ENCODE measurements at places on chromosomes 16 and 17.

- DNase-seq = no peak
These were observed 5.8 kb downstream of the ZG16B start for GRCh38 chr16:2835638-2836493.

DNA sequence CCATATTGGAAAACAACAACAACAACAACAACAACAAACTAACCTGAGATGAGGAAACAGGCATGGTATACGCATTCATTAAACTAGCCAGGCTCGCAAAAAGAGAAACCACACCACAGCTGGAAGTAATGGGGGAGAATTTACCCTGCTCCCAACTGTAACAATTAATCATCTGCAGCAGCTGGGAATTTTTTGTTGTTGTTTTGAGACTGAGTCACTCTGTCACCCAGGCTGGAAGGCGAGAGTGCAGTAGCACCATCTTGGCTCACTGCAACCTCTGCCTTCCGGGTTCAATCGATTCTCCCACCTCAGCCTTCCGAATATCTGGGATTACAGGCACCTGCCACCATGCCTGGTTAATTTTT, 16.3 kb downstream of the PRPSAP1 start:
- no peak for DNase-seq

- no peak for DNase-seq
These were observed 152.9 kb upstream of the MYOCD start for GRCh38 chr17:12512694-12513355.

- DNase-seq = no peak
These were observed 6.1 kb upstream of the KRT14 start for GRCh38 chr17:41592601-41593305.

GRCh38 chr16:65012357-65012756, 109.5 kb downstream of the CDH11 start:
- no peak for DNase-seq

DNA sequence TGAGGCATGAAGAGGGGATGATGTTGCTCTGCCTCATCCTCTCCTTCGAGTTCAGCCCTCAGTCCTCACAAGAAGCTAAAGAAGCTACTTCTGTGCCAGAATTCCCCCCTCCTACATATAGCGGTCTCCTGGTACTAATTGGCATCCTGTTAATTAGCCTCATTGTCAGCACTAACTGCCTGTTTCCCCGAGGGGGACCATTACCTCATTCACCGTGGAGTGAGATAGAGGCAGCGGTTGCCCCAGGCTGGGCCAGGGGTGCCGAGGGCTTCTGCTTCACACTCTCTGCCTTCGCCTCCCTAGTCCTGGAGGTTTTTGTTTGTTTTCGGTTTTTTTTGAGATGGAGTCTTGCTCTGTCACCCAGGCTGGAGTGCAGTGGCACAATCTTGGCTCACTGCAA, 5.7 kb upstream of the MINK1 start:
- DNase-seq = no peak

DNA sequence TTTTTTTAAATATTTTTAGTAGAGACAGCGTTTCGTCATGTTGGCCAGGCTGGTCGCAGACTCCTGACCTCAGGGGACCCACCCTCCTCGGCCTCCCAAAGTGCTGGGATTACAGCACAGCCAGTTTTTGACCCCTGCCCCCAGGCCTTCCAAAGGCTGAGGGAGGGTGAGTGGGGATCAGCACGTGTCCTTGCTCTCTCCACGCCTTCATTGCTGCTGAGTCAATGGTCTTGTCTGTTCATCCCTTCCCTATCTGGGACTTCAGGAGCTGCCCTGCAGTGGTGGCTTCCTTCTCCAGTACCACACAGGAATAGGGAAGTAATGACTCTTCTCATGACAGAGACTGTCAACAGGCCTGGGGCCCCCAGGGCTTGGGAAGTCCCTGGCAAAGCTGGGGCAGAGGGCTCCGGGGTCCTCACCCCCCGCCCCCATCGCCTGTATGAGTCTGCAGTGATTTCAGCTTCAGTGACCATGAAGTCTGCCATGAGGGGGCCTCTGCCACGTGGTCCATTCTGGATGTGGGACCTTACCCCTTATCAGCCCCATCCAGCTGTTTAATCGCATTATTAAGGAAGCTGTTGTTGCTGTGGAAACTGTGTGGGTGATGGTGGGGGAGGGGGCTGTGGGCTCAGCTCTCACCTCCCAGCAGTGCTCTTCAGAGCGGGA, 6.1 kb downstream of the ABCC3 start:
- peak; percentile 62 for DNase-seq

- no peak for DNase-seq
These were observed 4.6 kb downstream of the COG7 start for GRCh38 chr16:23448392-23448791.

- no peak for DNase-seq
These were observed 7.0 kb downstream of the CUEDC1 start for GRCh38 chr17:57948169-57948554.

DNA sequence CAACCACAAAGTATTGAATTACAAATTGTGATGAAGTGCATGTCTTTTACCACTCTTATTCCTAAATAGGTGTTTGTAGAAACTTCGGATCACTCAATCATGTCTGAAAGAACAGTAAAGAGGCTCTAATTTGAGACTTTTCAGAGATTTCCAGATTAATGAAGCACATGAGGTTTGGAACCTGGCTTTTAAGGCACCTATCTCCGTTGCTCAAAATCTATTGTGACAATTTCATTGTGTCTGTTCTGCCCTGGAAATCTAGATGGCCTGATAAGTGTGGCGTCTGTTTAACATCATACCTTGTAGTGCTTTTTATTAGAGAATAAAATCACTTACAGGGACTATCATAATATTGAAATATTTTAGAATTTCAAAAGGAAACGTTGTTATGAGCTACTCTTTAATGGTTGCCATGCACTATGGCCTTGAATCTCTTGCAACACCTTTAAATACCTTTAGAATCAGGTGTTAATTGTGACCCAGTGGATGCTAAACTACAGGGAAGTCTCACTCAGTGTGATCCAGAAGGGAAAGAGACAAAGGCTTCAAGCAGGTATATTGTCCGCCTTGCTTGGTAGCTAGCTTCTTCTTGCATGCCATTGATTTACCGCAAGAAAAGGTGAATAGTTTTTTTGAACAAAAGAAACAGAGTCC, 210.3 kb downstream of the CNTNAP4 start:
- no peak for DNase-seq

- no peak for DNase-seq
These were observed 122.2 kb downstream of the C16orf78 start for GRCh38 chr16:49495596-49496355.

DNA sequence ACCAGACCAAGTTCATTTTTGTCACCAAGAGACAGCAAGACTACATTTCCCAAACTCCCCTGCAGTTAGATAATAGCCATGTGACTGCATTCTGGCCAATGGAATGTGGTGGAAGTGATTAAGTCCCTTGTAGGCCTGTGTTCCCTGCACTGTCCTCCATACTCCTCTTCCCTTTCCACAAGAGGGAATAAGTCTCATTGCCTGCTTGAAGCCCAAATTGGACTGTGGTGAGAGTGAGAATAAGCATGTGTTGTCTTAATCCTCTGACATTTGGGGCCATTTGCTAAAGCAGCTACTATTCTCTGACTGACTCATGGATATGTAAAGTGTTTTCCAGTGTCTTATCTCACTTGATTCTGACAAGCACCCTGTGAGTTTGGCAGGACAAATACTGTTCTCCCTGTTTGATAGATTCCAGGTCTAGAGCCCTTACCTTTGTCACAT, 20.7 kb downstream of the PIK3R6 start:
- DNase-seq = no peak

GRCh38 chr17:13775450-13775849, 173.7 kb upstream of the HS3ST3A1 start:
- DNase-seq = no peak

DNA sequence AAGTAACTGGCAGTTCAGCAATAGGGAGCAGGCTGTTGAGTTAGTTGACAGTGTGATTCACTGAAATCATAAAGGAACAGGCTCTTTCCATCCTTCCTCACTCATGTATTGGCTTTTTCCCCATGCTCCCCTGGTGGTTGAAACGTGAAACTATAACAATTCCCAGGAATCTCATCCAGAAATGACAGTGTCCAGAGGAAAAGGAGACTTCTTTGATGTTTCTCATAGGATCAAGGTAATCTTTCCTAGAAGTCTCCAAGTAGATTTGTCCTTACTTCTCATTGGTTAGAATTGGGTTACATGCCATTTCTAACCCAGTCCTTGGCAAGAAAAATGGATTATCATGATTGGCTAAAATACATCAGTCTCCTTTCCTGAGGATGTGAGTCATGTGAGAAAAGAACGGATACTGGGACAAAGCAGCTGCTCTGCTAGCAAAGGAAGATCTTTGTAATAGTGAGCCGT, 14.4 kb downstream of the TTC19 start:
- no peak for DNase-seq

DNA sequence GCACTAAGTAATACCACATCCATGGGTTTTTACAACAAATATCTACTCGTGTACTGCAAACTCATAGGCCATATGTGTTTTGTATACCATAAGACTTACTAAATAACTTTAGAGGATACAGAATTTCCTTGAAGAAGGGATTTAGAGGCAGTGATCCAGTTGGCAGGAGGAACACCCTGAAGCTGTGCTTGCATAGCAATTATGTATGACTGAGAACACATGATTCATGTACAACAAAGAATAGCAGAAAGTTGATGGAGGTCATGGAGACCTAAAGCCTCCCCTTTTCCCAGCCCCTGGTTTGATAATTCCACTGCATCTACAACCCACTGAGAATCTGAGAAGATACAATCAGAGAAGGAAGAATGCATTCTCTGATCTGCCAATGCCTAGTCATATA, 83.8 kb upstream of the PMFBP1 start:
- DNase-seq = no peak

DNA sequence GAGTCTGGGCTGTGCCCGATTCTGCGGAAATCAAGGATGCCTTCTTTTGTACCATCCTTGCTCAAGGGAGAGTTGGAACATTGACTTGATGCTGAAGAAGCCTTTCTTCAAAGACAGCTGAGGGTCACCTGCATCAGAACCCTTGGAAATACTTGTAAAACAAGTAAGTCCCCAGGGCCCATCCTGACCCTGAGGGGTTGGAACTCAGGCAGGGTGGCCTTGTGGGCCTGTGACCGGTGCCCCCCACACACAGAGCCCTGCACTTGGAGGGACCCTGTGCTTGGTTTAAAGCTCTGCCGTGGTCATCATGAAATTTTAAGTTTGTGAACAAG, 56.9 kb downstream of the WIPI1 start:
- DNase-seq = no peak

DNA sequence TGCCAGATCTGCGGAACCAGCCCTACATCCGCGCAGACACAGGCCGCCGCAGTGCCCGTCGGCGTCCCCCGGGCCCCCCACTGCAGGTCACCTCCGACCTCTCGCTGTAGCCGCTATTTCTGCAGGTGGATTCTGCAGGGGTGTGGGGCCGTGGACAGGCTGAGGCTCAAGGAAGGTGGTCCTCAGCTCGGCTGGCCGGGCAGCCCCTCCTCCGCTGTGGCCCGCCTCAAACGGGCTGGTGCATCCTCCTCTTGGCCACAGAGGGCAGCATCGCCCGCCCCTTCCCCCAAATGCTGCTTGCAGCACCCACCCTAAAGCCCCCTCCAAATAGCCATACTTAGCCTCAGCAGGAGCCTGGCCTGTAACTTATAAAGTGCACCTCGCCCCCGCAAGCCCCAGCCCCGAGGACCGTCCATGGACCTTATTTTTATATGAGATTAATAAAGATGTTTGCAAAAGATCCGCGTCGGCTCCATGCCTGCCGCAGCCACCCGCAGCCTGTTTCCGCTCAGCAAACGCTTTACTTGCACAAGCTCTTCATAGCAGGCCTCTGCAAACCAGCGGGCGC, 14.9 kb downstream of the SPATA32 start:
- DNase-seq = no peak

DNA sequence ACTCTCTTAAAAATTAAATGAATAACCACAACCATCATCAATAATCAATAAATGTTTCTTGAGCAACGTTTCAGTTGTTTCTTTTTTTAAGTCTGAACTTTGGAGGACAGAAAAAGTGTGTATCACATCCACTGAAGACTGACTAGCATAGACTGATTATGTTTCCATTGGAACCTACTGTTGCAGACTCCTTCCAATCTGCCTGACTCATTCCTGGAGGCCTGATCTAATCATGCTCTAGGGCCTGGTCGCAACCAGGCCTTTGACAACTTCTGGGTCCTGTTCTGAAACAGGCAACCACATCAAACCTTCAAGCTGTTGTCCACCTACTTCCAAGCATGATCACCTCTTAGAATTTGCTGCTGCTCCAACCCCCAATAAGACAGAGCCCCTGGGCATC, 109.2 kb upstream of the NUDT7 start:
- DNase-seq = no peak

DNA sequence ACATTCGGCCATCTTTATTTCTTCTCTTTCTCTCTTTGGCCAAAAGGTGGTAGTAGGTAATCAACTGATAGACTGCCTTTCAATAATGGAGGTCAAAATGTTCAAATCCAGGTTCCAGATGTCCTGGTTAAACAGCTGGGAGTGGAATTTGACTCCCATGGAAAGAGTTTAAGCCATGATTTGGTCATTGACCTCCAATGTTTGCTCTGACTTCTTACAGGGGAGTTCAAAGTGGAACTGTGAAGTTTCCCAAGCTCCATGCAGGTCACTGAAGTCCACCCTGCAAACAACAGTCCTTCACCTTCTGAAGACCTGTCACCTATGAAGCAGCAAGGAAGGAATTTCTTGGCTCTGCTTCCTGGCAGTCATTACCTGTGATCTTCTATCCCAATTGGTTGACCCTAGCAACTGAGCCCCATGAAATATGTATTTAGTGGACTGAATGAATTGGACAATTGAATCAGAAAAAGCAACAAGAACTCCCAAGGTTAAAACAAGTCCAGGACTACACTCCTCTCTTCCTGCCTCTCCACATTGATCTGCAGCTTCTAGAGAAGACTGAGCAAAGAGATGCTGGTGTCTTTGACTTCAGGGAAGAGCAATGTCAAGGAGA, 28.0 kb upstream of the SOX9 start:
- DNase-seq = no peak

- no peak for DNase-seq
These were observed 47.9 kb upstream of the SREBF1 start for GRCh38 chr17:17884391-17885357.

DNA sequence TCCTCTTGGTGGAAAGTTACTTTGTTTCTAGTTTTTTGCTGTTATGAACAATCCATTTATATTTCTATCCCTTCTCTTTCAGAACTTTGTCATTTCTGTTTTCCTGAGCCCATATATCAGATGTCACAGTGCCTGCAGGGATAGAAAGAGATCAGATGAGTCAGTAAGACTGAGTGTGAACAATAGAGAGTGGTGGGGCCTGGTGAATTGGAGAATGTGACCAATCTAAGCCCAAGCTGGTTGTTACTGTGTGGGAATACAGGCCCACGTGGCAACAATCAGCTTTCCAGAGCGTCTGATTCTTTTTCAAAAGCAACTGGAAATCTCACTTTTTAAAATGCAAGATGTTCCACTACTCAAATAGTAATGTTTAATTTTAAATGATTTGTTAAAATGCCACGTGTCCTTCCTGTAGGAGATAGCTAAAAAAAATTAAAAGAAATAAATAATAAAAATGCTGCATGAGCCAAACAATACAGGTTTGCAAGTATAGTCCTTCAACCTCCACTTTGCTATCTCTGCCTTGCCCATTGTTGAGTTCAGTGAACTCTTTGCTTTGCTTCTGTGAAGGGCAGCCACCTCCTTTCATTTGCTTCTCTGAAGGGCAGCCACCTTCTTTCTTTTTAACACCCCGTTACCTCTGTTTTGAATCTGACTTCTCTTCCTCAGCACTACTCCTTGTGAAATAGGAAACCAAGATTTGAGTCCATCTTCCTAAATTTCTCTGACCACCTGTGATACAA, 9.6 kb downstream of the DCTN5 start:
- DNase-seq = no peak

- no peak for DNase-seq
These were observed 119.7 kb downstream of the SNX29 start for GRCh38 chr16:12096157-12096777.

Data from CD4-positive, alpha-beta T cell treated with Interleukin-15 for 1 hour (primary cell).